DMS 273 treated with DMSO at 0.1 percent for 48 hours (cell line): ENCODE measurements at places on chromosomes 2 and 18.

DNA sequence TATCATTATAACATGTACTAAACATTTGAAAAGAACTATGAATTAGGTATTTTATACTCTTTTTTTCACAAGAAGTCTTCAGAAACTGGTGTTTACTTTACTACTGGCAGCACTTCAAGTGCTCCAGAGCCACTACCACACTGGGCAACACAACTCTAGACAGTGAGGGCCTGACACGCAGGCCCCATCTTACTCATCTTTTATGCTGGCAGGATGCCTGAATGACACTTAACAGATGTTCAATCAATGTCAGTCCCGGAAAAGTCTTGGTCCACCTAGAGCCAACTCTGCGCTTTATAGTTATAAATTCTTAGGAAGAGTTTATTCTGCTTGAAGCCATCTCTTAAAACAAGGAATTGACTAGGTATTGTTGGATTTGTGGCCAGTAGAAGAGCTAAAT, 8.7 kb upstream of the WIPF1 start:
- DNase-seq = peak; percentile 6

DNA sequence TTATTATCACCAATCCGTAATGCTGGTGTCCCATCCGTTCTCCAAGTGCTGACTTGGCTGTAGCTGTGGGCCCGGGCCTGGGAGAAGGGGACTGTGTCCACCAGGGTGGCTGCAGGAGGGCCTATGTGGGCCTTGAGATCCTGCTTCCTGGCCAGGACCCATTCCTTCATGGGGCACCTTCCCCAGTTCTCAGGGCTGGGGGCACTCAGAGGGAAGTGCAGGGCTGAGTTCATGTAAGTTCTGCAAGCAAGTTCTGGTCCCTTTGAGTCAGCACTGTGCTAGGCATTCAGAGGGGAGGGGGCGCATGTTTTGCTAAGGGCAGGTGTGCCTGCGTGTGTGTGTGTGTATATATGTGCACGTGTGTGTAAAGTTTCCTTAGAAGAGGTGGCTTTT, 94.0 kb downstream of the GLI2 start:
- no peak for DNase-seq

- peak; percentile 8 for DNase-seq
Observed at GRCh38 chr2:97699765-97700444, 13.5 kb upstream of the ZAP70 start.

DNA sequence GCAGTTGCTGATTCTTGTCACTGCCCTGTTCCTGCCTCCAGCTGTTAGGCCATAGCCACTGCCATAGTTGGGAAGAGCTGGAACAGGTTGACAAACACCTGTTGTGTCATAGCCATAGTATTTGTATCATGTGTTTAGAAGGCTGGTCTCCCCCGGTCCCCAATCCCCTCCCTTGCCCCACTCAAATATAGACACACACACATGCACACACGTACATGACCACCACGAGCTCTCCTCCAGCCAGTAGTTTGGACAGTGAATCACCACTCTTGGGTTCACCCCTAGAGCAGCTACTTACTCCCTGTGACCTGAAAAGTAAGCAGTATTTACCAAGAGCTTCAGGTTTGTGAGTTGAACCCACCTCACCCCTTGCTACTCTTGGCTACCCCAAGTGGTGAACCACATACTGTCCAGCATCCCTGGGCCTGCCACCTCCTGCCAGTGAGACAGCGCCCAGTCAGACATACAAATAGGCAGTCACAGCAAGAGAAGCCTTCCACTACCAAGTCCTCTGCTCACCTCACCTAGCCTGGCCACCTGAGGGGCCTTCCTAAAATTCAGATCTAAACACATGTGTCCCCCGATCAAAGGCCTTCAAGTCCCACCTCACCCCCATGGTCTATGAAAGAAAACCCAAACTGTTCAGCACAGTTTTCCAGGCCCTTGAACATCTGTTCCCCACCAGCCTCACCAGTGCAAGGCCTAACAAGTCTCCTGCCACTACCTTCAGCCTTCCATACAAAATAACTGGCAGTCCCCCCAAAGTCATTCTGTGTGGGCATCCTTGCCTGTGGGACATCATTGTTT, 7.1 kb downstream of the PCBP1 start:
- no peak for DNase-seq

DNA sequence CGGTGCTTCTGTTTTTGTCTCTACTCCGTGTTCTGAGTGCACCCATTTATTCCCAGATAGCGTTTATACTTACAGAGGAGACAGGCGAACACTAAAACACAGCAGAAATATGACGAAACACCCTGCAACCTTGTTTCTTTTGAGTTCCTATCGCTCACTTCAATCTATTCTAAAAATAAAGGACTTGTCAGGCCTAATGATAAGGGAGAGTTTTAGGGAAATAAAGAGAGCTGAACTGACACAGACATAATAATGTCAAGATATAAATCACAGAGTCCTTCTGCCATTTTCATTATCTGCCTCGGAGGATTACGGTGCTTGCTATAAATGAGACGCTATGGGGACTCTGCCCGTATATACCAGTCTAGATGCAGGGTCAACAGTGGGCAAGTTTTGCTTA, 659.7 kb upstream of the SALL3 start:
- no peak for DNase-seq

DNA sequence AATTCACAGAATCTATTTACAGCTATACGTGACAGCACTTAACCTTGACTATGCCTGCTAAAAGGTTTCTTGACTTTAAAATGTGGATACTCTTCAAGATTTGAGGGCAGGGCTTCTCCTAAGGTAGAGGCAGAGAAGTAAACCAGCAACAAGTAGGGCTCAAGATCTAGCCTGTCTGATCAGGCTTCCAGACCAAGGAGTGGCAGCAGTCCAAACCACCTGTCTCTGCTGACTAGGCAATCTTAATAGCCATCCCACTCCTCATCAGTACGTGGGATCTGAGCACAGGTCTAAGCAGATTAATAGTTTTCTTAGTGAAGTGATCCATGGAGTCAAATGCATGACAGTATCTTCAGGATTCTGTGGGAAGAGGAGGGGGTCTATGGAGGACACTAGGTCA, 100.4 kb downstream of the GPD2 start:
- DNase-seq = no peak

DNA sequence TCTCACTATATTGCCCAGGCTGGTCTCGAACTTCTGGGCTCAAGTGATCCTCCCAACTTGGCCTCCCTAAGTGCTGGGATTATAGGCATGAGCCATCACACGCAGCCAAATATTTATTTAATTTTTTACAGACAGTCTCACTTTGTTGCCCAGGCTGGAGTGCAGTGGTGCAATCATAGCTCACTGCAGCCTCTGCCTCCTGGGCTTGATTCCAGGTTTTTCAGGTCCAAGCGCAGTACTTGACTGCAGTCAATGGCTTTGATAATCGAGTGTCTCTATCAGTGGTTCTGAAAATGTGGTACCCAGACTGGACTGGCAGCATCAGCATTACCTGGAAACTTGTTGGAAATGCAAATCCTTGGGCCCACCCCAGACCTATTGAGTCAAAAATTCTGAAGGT, 63.1 kb downstream of the PLB1 start:
- DNase-seq = no peak

DNA sequence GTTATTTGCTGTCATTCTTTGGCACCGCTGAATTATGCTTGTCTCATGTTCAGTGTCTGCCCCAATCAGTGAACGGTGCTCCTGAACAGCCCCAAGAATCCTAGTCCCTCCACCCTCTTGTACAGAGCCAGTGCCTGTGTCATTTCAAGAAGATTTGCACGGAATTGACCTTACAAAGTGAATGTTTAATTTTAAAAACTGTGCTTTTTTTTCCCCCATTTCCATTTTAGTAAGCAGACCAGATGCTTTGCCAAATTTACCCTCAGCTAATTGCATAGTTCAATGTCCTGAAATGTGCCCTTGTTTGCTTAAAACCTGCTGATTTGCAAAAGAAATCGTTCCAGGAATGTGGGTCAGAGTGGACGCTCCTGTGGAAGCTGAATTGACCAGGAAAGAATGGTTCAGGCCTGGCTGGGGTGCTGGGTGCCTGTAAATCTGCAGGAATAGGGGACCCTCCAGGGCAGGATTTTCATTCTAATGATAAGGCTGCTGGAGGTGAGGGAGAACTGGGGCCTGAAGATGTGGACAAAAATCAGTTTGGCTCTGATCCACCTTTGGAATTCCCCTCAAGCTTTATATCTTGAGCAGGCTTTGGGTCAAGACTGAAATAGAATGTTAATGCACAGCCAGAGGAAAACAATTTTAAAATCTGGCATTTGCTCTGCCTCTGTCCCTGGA, 20.1 kb downstream of the TMEM17 start:
- DNase-seq = no peak

DNA sequence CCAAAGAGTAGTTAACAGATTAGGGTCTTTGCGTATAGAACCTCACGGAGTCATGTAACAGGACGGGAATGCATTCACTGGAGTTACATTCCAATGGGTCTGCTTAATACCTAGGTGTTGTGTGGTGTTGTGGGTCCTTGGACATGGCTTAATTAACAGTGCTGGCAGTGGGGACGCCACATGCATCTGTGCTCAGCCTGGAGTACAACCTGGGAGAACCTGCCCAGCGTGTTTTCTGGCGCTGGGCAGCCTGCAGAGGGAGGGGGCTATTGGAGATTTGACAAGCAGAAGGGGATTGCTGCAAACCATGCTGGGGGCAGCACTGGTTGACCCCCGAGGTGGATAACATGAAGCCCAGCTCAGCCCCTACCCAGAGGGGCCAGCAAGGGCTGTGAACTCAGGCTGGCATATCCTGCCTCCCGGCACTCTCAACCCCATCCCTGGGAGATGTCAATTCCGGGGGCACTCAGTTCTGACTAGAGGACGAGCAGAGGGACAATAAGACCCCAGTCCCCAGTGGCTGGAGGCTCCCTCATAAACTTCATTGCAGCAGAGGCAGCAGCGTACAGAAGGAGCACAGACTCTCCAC, 29.3 kb upstream of the COPS8 start:
- DNase-seq = no peak
